ENCODE measurements at places on chromosomes 5 and 9.

- no peak for DNase-seq
Measured at GRCh38 chr5:74183041-74183440, 457.5 kb downstream of the ENC1 start.

- no peak for DNase-seq
Measured at GRCh38 chr5:33261305-33261704, 179.5 kb upstream of the TARS1 start.

DNA sequence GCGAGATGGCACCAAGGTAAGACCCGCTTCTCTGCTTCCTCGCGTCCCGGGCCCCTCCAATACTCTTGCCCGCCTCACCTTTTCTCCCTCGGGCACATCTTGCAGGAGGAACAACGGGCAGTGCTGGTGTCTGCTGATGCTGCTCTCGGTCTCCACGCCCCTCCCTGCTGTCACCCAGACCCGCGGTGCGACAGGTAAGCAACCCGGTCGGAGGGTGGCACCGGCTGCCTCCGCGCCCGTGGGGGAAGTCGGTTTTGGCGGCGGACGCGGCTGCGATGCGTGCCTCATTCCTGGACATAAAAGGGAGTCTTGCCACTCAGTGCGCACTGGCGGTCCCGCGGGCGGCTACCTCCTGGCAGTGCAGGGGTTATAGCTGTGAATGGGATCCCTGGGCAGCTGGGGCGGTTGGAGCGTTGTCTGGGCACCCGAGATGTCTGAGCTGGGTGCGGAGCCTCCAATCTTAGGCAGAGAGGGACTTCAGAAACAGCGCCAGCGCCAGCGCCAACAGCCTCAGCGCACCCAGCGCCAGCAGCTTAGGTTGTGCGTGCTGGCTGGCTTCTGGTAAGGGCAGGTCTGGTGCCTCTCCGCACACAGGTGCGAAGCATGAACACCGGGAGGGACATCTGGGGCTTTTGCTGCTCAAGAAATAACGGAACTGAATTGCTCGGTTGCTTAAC lies 488 bp downstream of the COL15A1 start:
- no peak for DNase-seq

- DNase-seq = no peak
Measured at GRCh38 chr5:32720300-32720699, 9.2 kb downstream of the NPR3 start.

GRCh38 chr5:51960617-51961121 lies 577.4 kb downstream of the ISL1 start:
- no peak for DNase-seq

DNA sequence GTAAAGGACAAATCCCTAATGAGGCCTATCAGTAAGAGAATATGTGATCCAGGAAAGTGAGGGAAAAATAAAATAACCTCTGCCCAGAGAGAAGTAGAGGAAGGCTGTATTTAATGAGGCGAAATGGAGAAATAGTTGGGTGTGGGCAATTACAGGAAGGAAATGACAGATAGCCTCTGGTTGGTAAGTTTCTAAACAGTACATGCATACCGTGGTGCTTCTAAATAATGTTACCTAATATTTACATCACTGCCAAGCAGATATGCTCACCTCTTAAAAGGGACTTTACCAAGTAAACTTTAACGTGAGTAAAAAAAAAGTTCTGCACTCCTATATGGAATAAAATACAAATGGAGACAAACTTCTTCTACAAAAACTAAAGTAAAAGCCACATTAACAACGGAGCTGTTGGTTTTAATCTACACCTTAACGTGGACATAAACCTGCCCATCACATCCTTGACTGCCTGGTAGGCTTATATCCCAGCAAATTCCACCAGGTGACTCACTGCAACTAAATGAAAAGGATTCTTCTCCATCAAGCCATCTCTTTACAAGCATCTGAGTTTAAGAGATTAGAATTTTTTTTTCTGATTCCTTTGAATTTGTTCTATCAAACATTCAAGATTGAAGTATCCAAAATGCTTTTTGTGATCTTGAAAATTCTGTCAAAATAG lies 12.4 kb downstream of the NFIL3 start:
- DNase-seq = no peak

GRCh38 chr5:143398053-143398355 lies 5.5 kb downstream of the NR3C1 start:
- DNase-seq = no peak

- peak; percentile 28 for DNase-seq
Measured at GRCh38 chr5:68891718-68892117, 202.1 kb upstream of the SLC30A5 start.

DNA sequence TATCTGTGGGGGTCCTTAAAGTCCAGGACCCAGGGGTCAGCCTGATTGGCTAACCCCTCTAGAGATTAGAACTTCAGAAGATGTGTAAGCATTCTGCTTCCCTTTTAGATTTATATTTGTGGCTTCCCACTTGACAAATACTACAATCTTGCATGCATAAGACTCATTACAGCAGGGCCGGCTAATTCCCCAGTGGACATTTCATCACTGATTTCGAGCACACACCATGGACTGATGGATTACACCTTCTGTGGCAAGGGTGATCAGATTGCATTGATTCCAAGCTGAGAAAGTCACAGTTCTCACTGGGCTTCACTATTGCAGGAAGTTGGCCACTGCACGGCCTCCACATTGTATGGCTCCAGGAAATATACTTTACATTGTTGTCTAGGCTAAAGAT lies 65.8 kb upstream of the DAPK1 start:
- no peak for DNase-seq

DNA sequence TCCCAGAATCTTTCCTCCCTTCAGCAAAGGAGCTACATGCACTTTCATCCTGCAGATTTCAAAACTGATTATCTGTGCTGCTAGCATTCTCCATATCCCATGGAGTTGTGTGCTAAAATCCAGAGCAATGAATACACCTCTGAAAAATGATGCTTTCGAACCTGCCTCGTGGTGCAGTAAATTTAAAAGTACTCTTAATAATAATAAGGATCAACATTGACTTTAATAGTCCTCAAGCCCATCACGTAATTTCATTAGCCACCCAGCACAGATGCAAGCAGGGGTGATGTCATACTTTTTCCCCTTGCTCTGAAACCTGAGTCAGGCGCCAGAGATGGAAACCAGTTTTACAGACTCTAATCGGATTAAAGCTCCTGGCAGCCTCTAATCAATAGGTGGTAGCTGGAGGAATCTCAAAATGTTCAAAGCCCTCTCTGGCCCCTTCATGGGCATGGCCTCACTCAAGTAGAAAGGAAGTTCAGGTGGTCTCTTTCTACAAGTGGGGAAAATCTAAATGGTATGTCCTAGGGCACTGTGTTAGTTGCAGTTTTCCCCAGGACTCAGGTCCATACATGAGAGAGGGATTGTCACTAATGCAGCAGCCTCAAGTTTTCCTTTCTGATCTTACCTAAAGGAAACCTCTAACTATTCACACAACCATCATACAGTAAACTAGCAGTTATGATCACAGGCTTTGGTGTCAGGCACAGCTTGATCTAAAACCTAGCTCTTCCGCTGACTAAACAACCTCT lies 221.6 kb upstream of the SLC30A5 start:
- DNase-seq = no peak

DNA sequence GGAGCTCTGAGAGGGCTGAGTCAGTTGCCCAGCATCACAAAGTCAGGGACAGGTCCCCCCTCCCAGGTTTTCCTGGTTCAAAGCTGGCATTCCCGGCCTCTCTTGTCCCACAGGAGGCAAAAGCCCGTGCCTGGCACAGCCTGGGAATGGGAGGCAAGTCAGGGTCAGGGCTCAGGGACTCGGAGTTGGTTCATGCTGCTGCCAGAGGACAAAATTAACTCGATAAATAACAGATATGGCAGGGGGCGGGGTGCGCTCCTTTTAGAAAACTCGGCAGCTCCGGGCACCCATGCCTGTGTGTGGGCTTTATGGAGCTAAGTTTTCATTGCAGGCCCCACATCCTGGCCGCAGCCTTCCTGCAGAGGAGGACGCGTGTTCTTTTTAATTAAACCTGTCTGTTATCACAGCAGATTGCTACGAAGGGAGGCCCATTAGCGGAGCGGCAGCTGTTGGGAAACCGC lies 62.8 kb upstream of the LMX1B start:
- no peak for DNase-seq

DNA sequence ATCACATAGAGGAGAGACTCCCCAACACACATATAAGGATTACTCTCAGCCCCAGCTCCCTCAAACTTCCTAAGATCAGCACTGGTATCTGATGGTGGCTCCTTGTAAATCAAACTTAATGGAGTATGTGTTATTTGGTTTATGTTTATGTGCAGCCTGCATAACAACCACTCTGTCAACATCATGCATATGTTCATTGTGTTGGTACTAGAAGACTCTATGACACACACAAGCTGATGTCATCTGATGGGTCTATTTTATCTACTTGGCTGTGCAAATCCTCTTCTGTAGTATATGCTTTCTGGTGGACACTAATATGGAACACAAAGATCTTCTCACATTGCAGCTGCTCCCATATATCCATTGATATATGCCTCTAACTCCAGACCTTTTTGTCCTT lies 134.0 kb upstream of the FAM174A start:
- DNase-seq = no peak

- DNase-seq = no peak
Measured at GRCh38 chr5:158516521-158516920, 583.2 kb downstream of the EBF1 start.

DNA sequence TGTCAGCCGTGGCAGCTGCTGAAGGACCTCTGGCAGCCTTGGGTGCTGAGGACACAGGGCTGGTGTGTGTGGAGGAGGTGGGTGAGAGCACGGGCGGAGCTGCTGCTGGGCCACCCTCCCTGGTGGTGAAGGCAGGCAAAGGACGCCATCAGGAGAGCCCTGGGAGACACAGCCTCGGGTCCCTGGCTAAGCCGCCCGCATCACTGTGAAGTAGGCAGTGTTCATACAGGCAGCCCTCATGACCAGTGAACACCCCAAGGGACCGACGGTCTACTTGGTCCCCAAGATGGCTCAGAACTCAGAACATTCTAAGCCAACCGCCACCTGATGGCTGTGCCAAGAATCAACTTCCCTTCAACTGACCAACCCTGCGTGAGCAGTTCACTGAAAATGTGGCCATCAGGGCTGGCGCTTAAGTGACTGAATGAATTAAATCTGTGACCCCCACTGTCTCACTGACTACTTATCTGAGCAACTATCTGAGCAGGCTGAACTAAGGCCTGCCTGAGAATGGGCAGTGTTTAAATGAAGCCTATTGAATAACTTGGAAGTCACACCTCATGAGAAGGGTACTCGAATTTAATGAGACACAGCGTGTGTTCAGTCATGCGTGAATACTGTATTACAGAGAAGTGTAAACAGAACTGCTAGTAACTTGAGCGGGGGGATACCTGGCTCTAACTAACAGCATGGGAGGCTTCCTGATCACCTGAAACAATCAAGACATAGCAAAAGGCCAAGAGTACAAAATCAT lies 54.7 kb upstream of the SIMC1 start:
- DNase-seq = no peak

GRCh38 chr5:138354926-138355378 lies 2.5 kb downstream of the KDM3B start:
- no peak for DNase-seq

- no peak for DNase-seq
Measured at GRCh38 chr5:91538179-91538578, 155.1 kb upstream of the ARRDC3 start.

DNA sequence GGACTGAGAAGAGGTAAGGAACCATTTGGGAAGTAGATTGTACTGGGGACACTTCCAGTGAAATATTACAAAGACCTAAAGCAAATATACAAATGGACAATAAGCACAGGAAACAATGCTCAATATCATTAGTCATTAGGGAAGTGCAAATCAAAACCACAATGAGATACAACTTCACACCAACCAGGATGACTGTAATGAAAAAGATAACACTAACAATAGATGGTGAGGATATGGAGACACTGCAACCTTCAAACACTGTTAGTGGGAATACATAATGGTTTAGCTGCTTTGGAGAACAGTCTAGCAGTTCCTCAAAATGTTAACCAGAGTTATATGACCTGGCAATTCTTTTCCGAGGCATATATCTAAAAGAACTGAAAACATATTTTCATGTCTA lies 149.7 kb downstream of the TRPM3 start:
- no peak for DNase-seq

Measured in stimulated activated CD8-positive, alpha-beta memory T cell treated with anti-CD3 and anti-CD28 coated beads, Interleukin-15, amount 100 ng/mL, for 48 hours (primary cell).